Activated CD8-positive, alpha-beta memory T cell treated with anti-CD3 and anti-CD28 coated beads for 4 hours (primary cell): ENCODE measurements at places on chromosomes 6 and 20.
A peak's percentile ranks its signal among the peaks of the same experiment; 100 is the strongest.

DNA sequence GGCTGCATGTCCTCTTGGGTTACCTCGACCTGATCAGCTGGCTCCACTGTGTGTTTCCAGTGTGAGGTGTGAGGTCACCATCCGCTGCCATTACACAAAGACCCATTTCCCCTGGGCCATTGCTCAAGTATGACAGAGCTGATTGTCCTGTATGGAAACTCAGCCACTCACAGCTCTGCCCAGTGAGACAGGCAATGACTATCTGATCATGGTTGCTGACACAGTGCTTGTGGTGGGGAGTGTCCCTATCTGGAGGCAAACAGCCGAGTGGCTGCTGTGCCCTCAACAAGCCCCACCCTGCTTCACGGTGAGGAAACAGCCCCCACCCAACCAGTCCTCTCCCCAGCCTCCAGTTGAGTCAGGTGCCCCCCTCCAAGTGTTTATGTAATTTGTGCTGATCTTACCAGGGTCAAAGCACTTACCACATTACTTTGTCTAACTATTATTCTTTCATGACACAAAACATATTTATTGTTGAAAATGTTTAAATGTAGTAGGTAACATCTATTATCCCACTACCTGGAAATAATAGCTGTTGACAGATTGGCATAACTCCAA lies 11.7 kb upstream of the MAPK13 start:
- peak; percentile 56 for DNase-seq

GRCh38 chr20:52348434-52348833 lies 156.9 kb upstream of the ZFP64 start:
- no peak for DNase-seq

- no peak for DNase-seq
These were observed 251.8 kb upstream of the OPRM1 start for GRCh38 chr6:153787341-153787606.

GRCh38 chr20:19176470-19177052 lies 35.9 kb upstream of the SLC24A3 start:
- no peak for DNase-seq

DNA sequence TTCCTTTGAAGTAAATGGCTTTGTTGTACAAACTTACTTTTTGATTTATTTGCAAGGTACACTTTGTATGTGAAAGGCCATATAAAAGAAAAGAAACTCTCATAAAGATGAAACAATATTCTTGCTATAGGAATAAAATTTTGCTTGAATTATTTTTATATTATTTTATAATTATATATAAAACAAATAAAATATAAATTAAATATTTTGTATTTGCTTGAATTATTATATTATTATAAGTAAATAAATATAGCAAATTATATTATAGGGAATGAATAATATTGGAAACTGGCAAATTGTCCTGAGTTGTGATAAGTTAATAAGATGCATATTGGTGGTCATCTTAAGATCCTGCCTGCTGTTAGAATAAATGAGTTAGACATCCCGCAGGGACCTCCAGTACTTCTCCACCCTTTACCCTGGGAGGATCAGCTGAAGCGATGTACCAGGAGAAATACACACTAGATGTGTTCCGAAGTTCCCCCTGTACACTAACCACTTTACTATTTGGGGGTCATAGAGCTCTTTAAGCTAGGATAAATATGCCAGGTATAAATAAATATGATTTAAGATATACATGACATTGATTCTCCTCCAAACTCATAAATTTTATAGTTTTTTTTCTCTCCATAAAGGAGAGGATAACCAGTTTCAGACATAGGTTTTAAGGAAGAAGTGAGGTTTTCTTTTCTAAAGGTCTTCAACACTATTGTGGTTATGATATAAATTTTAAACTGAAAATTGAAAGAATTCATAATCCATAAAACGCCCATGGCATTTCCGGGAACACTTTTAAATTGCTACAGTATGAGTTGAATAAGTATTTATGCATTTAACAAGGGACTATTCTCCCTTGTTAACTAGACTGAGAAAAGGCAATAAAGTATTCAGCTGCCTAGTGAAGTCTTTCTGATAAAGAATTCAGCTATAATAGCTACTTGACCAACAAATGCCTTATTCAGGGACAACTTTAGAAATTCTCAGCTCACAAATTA lies 486.3 kb upstream of the MARCKS start:
- DNase-seq: no peak

GRCh38 chr20:63457737-63458136 lies 14.7 kb downstream of the KCNQ2 start:
- no peak for DNase-seq

DNA sequence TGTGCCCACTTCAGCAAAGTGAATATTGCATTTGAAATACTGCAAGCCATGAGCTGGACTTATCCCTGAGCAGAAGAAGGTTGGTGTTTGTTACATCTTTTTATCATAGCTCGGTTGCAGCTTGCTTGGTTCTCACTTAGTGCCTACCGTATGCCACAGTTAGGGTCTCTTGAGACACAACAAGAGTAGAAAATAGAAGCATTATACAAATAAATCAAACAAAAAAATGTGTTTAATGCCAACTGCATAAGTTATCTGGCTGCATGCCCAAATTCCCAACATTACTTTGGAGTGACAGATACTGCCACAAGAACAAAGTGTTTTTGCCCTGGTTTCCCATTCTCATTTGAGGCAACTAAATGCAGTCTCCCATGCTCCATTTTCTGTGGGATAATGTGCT lies 53.9 kb upstream of the LAMP5 start:
- DNase-seq: no peak

GRCh38 chr6:167455371-167455770 lies 130.5 kb downstream of the TTLL2 start:
- DNase-seq: no peak

GRCh38 chr6:91659891-91660290 lies 1073.0 kb upstream of the MAP3K7 start:
- DNase-seq: no peak

GRCh38 chr6:28765978-28766351 lies 157.8 kb downstream of the TRIM27 start:
- DNase-seq: no peak

DNA sequence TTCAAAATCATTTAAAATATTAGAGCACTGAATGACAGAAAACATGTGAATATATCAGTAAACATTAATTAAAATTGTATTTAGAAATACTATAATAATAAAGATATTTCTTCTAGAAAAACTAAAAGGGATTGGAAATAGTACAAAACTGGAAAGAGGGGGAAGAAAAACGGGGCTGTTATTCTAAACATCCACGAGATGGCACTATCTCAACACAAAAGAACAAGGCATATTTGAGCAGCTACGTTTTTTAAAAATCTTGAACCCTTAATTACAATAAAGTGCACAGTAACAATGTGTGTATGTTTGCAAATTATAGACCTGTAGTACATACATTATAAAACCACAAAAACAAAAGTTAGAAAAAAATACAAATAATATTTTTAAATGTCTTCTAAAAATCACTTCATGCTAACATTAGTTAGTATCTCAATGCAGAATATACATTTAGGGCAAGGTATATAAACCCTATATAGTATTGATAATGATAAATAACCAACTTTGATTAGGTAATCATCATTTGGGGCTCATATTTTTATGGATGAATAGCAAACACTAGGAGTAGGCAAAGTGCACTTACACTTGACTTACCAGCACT lies 42.5 kb upstream of the PNISR start:
- DNase-seq: no peak

GRCh38 chr6:166251211-166251610 lies 57.0 kb downstream of the PRR18 start:
- no peak for DNase-seq

DNA sequence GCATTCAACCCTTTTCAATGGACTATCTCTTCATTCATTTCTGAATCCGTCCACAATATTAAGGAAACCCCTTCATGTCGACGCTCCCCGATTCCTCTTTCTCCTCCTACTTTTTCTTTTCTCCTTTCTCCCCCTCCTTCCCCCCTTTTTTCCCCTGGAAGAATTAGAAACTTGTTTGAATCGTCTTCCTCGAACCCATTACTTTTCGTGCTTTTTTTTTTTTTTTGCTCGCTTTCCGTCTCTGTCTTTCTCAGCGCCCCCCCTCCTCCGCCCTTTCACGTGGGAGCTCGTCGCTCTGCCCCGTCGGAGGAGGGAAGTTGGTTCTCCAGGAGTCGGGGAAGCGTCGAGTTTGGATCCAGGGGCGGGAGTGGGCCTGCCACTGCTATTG lies 2.3 kb upstream of the NKX2-2 start:
- DNase-seq: no peak
